ENCODE measurements at places on chromosomes 4 and X. TPM values are rescaled to one million over a fixed set of nuclear protein-coding genes. Genes with fewer than 3 reads are reported as not detected.

GRCh38 chr4:181281451-181281850, 961.8 kb upstream of the TENM3 start:
- no peak overlapping the region for H3K4me3 ChIP-seq
- H3K27me3 ChIP-seq, result no peaks in the 10 kb centered on the region
- no peak for DNase-seq

DNA sequence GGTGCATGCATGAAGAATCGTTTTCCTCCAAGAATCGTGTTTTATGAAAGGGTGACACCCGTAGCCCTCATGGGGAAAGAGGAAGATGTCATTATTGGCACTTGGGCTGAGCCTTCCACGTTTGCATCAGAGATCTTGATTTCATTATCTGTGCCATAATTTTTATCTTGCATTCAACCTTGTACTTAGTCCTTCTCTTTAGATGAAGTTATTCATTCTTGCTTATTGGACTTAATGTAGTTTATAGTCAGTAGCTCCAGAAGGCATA, 66.8 kb downstream of the GAB1 start:
- no peak for DNase-seq
- H3K36me3 ChIP-seq, result no peaks in the 10 kb centered on the region
- H3K27ac ChIP-seq, result no peak overlapping the region
- H3K4me3 ChIP-seq, result 0 out of 2 replicates have a peak overlapping the region, but pooled peaks have one; percentile 1
- H3K27me3 ChIP-seq, result no peaks in the 10 kb centered on the region

DNA sequence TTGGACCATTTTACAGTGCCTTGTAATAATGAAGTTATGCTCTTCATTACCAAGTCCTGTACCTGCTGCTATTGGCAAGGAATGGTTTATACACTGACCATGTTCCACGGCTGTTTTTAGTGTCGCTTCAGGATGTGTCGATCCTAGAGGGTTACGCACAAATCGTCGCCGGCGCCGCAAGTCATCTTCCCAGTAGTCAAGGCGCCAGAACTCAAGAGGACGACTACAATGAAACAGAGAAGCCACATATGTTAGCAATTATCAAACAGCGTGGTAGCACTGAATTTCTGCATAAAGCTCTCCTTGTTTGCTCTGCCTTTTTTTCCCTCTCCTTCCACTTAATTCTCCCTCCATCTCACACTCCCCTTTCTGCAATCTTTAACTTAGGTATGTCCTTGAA, 17.0 kb downstream of the MAB21L2 start:
- no peaks in the 10 kb centered on the region for H3K36me3 ChIP-seq
- no peaks in the 10 kb centered on the region for H3K4me1 ChIP-seq
- no peak overlapping the region for H3K27ac ChIP-seq
- no peak for DNase-seq
- no peak overlapping the region for H3K4me3 ChIP-seq

- H3K27ac ChIP-seq, result no peak overlapping the region
- DNase-seq, result no peak
Observed at GRCh38 chr4:184782731-184783373, 42.9 kb downstream of the ACSL1 start.

DNA sequence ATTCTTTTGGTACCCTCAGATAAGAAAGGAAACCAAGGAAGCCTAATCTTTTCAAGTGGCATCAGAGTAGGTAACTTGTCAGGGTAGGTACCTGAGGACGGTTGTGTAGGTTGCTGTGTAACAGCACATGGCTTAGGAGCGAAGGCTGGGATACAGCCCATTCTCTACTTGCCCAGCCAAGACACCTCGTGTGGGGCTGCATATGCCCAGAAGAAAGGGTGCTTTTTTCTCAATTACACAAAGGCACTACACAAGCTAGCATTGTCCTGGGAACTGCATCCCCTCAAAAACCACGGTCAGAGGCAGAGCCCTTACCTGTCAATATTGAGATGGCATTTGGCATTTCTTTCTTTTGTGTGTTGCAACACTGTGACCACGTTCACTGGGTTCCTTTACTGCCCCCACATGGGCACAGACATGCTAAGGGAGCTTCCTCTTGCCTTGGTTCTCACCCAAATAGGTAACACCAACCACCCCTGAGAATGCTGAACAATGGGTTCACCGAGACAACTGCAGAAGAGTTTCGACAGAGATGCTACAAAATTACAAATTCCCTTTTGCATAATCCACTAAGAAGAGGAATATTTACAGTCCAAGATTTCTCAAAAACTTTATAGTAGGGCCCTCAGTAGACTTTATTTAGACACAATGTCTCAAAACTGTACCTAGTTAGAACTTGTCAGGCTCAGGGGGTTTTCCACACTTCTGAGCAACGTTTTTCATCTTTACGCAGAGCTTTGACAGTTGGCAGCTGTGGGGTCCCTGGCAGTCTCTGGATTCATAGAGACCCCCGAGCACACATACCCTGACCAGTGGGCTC, 35.8 kb upstream of the TNIP3 start:
- peak overlapping the region; percentile 76 for H3K27ac ChIP-seq
- peaks cover 20% of the 10 kb centered on the region for H3K4me1 ChIP-seq
- H3K36me3 ChIP-seq, result no peaks in the 10 kb centered on the region
- peak overlapping the region; percentile 24 for H3K4me3 ChIP-seq

GRCh38 chr4:52989865-52990264, 127.7 kb downstream of the RASL11B start:
- DNase-seq, result no peak
- H3K4me1 ChIP-seq, result no peaks in the 10 kb centered on the region
- no peaks in the 10 kb centered on the region for H3K36me3 ChIP-seq
- no peak overlapping the region for H3K4me3 ChIP-seq
- H3K27me3 ChIP-seq, result no peaks in the 10 kb centered on the region

DNA sequence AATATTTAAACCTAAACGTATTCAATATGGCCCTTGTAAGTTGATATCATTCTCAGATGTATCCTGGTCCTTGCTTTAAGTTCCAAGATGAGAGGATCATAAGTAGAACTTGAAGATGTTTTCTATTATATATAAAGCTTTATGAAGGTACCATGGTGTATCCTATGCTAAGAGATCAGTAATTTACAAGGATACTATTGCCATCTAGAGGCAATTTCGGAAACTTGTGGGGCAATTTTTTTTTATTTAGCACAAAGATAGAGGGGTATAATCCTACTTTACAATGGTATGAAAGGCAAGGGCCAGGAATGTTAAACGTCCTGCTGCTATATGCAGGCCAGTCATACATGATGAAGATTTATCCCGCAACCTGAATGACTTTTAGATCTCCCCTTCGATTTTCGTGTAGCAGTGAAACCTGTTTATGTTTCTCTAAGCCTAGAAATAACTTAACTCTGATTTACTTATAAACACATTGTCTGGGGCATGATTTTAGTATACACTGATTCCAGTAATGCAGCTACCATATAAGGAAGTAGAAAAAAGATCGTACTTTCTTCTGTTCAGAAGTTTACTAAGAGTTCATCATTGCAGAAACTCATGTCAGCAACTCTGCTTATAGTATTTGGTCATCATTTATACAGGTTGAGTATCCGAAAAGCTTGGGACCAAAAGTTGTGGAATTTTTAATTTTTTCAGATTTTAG, 2.6 kb downstream of the SLC25A31 start:
- no peaks in the 10 kb centered on the region for H3K27me3 ChIP-seq
- peak; percentile 12 for DNase-seq
- no peak overlapping the region for H3K4me3 ChIP-seq
- H3K36me3 ChIP-seq, result no peaks in the 10 kb centered on the region
- H3K4me1 ChIP-seq, result no peaks in the 10 kb centered on the region

DNA sequence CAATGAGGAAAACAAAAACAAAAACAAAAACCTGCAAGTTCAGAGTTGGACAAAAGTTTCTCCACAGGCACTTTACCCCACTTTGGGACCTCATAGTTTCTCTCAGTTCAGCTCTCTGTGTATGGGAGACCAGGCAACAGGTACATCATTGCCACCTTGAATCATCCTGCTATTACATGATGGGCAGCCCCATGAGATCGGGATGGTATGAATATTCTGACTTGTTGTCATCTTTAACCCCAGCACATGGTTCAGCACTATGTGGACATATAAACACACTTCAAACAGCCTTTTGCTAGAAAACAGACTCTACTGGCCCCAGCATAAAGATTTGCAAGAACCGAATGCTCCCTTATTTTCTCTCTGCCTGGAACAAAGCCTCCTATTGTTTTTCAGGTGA, 176.9 kb upstream of the SCML1 start:
- no peaks in the 10 kb centered on the region for H3K27me3 ChIP-seq
- no peak overlapping the region for H3K27ac ChIP-seq
- no peak for DNase-seq
- H3K4me1 ChIP-seq, result no peaks in the 10 kb centered on the region

DNA sequence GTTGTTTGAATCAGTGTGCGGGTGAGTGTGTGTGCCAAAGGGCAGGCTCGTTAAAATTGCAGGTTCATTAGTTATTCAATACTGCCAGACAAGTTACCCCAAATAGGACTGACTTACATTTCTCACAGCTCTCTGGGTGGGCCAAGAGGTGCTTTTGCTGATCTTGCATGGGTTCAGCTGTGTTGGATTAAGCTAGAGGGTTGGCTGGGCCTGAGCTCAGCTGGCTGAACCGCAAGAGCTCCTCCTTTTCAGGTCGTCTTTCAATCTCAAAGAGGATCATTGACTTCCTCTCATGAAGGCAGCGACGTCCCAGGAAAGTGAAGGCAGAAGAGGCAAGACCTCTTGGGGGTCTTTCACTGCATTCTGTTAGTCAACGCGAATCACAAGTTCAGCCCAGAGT, 343.3 kb upstream of the FRG1 start:
- H3K27ac ChIP-seq, result no peak overlapping the region
- no peaks in the 10 kb centered on the region for H3K4me1 ChIP-seq
- no peak for DNase-seq
- no peaks in the 10 kb centered on the region for H3K36me3 ChIP-seq

DNA sequence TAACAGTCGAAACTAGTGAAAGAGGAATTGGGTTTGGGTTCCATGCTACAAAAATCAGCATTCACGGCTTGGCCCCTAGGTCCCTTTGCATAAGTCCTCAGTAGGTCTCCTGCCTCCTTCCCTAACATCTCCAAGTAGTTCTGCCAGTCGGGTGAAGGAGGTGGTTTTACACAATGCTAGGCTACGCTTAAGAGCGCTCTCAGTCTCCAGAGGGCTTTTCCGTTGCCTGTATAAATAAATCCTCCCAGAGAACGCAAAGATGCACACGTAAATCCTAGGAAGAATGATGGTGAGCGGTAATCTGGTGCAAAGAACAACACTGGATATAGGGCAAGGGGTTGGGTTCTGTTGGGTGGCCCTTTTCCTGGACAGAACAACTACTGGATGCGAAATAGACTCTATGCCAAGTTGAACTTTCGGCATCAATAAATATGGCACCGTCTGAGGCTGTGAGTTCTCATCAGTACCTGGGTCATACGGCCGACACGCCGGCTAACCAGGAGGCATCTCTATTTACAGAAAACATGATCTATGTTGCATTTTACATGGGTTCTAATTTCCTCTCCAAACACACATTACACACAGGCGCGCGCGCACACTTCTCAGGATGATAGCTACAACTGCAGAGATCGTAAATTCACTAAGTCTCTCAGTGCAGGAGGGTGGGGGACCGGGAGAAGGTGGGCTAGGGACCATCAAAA, 1.3 kb downstream of the CAMK2D start:
- peak overlapping the region; percentile 98 for H3K27ac ChIP-seq
- DNase-seq, result no peak
- no peaks in the 10 kb centered on the region for H3K4me1 ChIP-seq
- H3K4me3 ChIP-seq, result peak overlapping the region; percentile 99

- DNase-seq, result no peak
- no peak overlapping the region for H3K27ac ChIP-seq
- no peaks in the 10 kb centered on the region for H3K27me3 ChIP-seq
Observed at GRCh38 chrX:54721424-54721823, 76.6 kb downstream of the ITIH6 start.

DNA sequence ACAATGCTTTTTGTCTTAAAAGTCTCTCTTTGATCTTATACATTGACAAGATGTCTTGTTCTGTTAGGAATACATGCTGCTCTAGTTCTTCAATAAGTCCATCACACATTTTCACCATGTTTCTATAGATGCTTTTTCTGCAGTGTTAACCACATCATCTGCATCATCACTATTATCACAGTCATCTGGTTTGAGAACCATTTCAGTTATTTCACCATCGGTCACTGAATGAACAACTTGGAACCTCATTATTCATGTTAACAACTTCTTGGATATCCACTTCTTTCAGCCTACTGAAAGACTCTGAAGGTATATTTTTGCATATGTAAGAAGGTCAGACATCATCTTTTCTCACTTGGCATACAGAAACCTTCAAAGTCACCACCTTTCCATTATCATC, 975.2 kb downstream of the STIM2 start:
- no peaks in the 10 kb centered on the region for H3K36me3 ChIP-seq
- no peaks in the 10 kb centered on the region for H3K27me3 ChIP-seq
- DNase-seq, result no peak
- no peaks in the 10 kb centered on the region for H3K4me1 ChIP-seq
- no peak overlapping the region for H3K27ac ChIP-seq
- no peak overlapping the region for H3K4me3 ChIP-seq

DNA sequence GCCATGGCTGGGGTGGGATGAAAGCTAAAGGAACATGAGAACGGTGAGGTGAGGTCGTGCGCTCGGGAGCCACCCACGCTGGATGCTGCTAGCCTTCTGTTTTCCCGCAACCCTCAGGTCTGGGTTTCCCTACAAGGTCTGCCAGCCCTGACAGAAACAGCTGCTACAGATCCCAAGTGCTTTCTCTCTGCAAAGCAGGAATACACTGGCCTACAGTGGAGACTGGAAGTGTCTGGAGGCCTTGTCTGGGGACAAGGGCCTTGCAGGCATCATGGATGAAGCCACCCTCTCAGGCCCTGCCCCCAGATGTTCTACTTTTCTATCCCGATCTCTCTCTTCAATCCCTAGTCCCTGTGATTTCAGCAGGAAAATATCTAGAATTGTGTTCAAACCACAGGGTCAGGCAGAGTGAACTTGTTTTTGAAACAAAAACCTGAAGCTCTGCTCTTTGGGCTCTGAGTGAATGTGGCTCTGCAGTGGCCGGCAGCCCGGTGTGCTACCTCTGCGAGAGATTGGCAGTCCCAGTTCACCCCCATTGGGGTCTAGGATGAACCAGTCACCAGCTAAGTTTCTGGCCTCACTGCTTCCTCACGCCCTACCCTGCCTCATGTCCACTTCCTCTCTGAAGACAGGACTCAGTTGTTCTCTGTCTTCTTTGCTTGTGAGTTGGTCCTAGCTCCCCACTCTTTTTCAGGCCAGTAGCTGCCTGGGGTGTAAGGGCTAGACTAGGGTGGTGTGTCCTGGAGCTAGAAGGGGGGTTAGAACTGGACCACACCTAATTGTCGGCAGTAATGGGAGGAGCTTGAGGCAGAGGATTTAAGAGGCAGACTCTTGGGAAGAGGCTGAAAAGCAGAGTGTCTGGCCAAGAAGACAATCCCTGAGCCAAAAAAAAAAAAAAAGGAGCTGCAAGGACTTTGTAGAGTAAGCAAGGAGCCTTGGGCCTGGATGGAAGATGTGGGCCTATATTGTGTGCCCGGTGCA, 89.6 kb downstream of the RTL5 start:
- H3K4me3 ChIP-seq, result no peak overlapping the region
- DNase-seq, result no peak
- no peak overlapping the region for H3K27ac ChIP-seq
- H3K36me3 ChIP-seq, result no peaks in the 10 kb centered on the region
- no peaks in the 10 kb centered on the region for H3K4me1 ChIP-seq

- no peak overlapping the region for H3K27ac ChIP-seq
- H3K4me1 ChIP-seq, result no peaks in the 10 kb centered on the region
- H3K27me3 ChIP-seq, result no peaks in the 10 kb centered on the region
- no peak for DNase-seq
Observed at GRCh38 chr4:7425124-7425523, 9.6 kb downstream of the PSAPL1 start.

Gene VSIG4
- not detected for polyA plus RNA-seq

Gene DDIT4L
- not detected for polyA plus RNA-seq

Gene NLGN4X
- not detected for polyA plus RNA-seq

Gene SMIM43
- polyA plus RNA-seq, result not detected

Gene AADAT
- polyA plus RNA-seq, result not detected

Gene LSM6
- 282 TPM for polyA plus RNA-seq

Measured in GM12878 (cell line).